Activated naive CD8-positive, alpha-beta T cell treated with anti-CD3 and anti-CD28 coated beads for 36 hours (primary cell): ENCODE measurements at places on chromosomes 11 and 22.

DNA sequence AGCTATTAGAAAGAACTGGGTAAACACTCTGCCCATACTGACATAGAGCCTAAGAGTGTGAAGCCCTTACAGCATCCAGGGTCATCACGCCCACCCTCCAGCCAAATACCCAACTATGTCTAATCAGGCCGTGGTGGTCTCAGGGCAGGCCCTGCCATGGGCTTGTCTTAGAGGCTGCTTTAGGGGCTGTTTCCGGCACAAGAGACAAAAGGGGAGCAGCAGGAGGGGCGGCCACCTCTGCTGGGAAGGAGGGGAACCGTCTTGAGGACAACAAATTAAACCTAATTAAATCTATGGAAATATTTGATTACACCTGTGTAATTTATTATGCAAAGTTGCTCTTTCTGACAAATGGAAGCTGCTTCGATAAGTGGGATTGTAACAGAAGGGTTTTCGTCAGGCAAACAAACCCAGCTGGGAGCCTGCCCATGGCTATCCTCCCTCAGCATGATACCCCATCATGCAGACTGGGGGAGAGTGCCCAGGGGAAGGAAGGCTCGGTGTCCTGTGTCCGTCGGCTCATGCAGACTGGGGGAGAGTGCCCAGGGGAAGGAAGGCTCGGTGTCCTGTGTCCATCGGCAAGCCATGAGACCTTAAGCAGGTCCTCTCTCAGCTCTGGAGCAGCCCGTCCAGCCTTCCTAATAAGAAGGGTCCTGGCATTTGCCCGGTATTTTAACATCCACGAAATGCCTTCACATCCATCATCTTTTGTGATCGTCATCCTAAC lies 163.6 kb upstream of the B3GAT1 start:
- no peak overlapping the region for H3K4me3 ChIP-seq
- H3K27ac ChIP-seq = no peak overlapping the region
- no peaks in the 10 kb centered on the region for H3K4me1 ChIP-seq
- H3K36me3 ChIP-seq = no peaks in the 10 kb centered on the region
- DNase-seq = no peak

DNA sequence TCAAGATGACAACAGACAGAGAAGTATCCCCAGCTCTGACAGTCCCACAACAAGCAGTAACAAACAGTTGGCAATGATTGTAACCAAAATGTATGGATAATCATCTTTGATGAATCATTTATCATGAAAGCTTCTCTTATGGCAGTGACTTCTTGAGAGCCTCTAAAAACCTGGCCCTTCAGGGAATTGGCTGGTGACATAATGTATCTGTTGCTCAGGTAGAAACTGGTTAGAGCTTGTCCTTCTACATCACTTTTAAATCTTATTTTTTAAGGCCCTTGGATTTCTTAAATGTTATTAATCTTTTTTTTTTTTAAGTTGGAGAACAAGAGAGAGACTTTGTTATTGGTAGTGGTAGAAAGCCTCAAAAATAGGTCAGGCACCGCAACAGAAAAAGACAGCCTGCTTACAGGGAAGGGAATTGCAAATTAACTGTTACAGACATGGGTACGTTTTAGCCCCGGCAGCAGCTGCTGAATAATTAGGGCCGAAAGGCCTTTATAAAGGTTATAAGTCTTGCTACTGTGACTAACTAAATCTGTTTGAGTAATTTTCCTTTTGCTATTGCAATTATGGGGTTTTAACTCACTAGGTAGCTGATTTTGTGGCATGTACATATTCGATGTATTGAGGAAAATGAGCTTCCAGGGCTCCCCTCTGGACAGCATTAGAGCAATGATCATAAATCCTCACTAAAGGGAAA lies 207.7 kb upstream of the LRRC4C start:
- no peak overlapping the region for H3K27ac ChIP-seq
- no peak overlapping the region for H3K4me3 ChIP-seq
- no peaks in the 10 kb centered on the region for H3K4me1 ChIP-seq
- H3K36me3 ChIP-seq = no peaks in the 10 kb centered on the region

- H3K27ac ChIP-seq = no peak overlapping the region
- H3K4me3 ChIP-seq = no peak overlapping the region
- peaks cover 8% of the 10 kb centered on the region for H3K4me1 ChIP-seq
Observed at GRCh38 chr22:25970999-25971811, 198.1 kb upstream of the SEZ6L start.

DNA sequence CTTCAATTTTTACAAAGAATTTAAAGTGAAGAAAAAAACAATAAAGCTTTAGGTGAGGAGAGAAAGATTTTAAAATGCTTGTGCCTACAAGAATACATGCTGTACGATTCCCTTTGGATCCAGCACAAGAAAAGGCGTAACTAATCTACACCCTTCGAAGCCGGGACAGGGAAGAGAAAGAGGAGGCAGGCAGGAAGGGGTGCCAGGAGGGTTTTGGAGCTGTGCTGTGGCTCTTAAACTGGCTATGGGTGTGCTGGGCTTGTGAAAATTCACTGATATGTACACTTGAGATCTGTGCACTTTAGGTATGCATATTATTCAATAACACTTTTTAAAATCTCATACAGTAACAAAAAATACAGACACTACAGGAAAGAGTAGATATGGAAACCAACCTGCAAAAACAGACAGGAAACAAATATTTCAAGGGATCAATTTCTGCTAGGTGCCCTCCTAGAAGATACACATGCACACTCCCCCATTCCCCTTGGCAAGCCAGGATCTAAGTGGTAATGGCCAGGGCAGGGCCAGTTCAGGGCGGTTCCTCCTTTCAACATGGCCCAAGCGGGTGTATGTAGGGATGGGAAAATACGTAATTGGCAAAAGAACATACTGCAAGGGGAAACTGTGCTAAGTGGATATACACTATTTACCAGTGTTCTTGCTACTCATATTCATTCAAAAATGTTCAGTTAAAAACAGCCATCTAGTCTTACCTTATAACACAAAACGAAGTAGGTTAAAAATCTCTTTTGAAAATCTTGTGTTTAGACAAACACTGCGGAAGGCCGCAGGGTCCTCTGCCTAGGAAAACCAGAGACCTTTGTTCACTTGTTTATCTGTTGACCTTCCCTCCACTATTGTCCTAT lies 54.2 kb downstream of the PACSIN2 start:
- H3K36me3 ChIP-seq = peaks cover 25% of the 10 kb centered on the region
- H3K27me3 ChIP-seq = no peaks in the 10 kb centered on the region
- peak overlapping the region; percentile 69 for H3K27ac ChIP-seq
- DNase-seq = no peak

GRCh38 chr22:49400941-49401598 lies 426.6 kb downstream of the BRD1 start:
- no peaks in the 10 kb centered on the region for H3K27me3 ChIP-seq
- H3K36me3 ChIP-seq = no peaks in the 10 kb centered on the region
- H3K4me1 ChIP-seq = no peaks in the 10 kb centered on the region

DNA sequence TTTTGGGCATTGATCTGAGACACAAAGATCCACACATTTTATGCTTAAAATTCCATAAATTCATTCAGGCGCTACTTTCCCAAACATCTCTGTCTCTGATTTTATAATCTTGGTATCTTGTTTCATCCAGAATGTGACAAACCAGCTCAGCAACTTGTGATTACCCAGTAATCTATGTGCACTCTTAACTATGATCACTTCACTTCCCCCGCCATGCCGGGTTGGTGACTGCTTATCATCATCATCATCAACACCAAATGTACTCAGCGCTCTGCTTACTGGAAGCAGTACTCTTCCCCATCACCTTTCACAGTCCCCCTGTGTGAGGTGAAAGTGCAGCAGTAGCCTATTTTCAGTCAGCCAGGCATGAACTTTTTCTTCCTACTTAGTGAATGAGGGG lies 15.2 kb upstream of the MMP7 start:
- H3K4me1 ChIP-seq = no peaks in the 10 kb centered on the region
- no peaks in the 10 kb centered on the region for H3K27me3 ChIP-seq
- H3K27ac ChIP-seq = no peak overlapping the region
- DNase-seq = no peak
- H3K36me3 ChIP-seq = no peaks in the 10 kb centered on the region

DNA sequence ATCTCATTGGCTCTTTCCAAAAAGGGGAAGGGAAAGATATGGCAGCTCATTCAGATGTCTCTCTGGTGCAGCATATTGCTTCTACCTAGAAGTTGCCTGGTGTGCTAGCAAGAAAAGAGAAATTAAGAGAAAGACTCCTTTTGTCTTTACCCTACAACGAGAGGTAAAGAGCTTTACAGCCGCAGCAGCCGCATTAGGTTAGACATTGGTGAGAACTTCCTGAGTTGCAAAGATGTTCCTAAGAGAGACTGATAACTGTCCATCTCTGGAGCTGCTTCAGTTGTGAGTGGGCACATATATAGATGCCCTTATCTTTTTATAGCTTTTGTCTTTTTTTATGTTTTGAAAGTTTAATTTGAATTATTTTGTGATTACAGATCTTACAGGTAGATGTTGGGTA lies 80.8 kb upstream of the NNMT start:
- DNase-seq = no peak
- peaks cover 11% of the 10 kb centered on the region for H3K4me1 ChIP-seq
- H3K27ac ChIP-seq = no peak overlapping the region

- peaks cover 5% of the 10 kb centered on the region for H3K27me3 ChIP-seq
- H3K36me3 ChIP-seq = no peaks in the 10 kb centered on the region
- DNase-seq = no peak
- H3K4me3 ChIP-seq = no peak overlapping the region
- H3K4me1 ChIP-seq = no peaks in the 10 kb centered on the region
Observed at GRCh38 chr11:123166071-123166559, 28.9 kb downstream of the CLMP start.
